ENCODE measurements at places on chromosomes 5 and 9. TPM values are rescaled to one million over a fixed set of nuclear protein-coding genes. Genes with fewer than 3 reads are reported as not detected.

The FGFR4 gene
- 2.4 TPM for polyA plus RNA-seq

The OTP gene
- not detected for polyA plus RNA-seq

The ADAMTS13 gene
- 3.1 TPM for polyA plus RNA-seq

The SPATA31E1 gene
- polyA plus RNA-seq, result 0.04 TPM

The PBX3 gene
- polyA plus RNA-seq, result 12.0 TPM

The PCDHGB4 gene
- polyA plus RNA-seq, result 10.0 TPM

The UBE2D2 gene
- polyA plus RNA-seq, result 26.9 TPM

The CNTNAP3B gene
- 2.1 TPM for polyA plus RNA-seq
